HT1080 (cell line): ENCODE measurements at places on chromosomes 5 and 9. TPM values are rescaled to one million over a fixed set of nuclear protein-coding genes. Genes with fewer than 3 reads are reported as not detected.

GRCh38 chr9:121652021-121652837 is 795 bp downstream of the DAB2IP start:
- DNase-seq: no peak

Gene MYOT
- not detected in 2 replicates for total RNA-seq

Gene SLC46A2
- not detected in 2 replicates for total RNA-seq

DNA sequence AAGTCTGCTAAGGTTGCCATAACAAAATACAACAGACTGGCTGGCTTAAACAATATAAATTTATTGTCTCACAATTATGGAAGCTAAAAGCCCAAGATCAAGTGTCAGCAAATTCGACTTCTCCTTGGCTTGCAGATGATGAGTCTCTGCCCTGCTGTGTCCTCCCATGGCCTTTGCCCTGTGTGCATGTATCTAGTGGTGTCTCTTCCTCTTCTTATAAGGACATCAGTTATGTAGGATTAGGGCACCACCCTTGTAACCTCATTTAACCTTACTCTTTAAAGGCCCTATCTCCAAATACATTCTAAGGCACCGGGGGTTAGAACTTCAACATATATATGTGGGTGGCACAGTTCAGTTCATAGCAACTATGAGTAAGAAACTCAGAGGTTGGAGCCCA is 157.9 kb upstream of the RASA1 start:
- no peak for DNase-seq

GRCh38 chr5:52502460-52502999 is 285.2 kb upstream of the ITGA1 start:
- no peak for DNase-seq
